Daoy (cell line): ENCODE measurements at places on chromosomes 7 and 10.

DNA sequence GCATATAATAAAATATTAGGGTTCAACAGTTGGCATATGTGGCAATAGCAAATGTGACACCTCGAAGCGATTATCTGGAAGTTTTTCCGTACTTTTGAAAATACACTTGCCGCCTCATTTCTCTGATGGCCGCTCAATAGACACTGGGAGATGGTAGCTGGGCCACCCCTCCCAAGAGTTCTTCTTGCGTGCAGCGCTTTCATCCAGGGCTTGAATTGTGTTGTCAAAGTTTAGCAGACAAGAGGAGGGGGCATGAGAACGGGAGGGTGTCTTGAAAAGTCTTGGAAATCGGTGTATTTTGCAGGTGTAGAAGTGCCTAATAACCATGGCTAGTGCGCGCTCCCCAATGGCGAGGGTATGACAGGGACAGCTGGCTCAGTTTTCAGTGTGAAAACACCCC is 8.5 kb downstream of the PTF1A start:
- DNase-seq = no peak

DNA sequence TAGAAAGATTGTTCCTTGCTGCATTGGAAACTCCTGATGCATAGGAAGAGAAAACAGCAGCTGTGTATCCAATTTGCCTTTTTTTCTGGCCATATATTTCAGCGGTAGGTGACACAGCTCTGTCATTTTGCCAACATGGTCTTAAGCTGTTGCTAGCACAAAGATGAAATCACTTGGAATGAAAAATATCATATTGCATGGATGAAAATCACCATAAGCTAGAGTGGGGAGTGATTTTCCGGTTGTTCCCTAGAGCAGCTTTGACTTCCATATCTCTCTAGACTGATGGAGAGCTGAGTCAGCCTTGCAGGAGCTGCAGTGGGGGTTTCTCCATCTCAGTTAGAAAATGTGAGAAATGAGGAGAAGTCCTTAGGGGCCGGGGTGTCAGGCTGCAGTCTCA is 38.3 kb upstream of the BTBD16 start:
- no peak for DNase-seq

- DNase-seq = no peak
Observed at GRCh38 chr10:69491611-69492010, 40.3 kb downstream of the TSPAN15 start.

DNA sequence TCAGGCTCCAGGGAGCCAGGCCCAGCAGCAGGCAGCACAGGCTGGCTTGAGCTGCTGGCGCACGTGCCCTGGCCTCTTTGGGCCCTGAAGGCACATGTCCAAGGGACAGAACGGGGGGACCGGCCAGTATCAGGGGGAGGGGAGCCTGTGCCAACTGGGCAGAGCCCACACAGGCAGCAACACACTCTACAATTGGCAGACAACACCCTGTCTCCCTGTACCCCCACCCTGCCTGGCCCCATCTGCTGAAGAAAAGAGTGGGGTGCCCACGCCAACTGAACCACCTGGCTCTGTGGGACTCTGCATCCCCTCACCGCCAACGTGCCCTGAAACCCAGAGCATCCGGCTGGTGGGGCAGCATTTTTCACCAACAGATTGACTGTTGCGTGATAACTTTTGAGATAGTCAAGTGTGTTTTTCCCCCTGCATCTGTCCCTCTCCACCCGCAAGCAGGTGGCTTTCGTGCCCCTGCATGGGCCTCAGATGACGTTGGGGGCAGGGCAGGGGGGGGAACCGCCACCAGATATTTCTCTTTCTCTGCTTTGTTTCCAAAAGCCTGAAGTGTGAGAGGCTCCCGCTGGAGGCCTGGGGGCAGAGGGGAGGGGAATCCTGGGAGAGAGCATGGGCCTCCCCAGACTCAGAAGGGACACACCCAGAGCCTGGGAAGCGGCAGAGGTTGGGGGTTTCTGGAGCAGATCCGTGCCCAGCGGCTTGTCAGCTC is 21.8 kb downstream of the SLIT1 start:
- no peak for DNase-seq

DNA sequence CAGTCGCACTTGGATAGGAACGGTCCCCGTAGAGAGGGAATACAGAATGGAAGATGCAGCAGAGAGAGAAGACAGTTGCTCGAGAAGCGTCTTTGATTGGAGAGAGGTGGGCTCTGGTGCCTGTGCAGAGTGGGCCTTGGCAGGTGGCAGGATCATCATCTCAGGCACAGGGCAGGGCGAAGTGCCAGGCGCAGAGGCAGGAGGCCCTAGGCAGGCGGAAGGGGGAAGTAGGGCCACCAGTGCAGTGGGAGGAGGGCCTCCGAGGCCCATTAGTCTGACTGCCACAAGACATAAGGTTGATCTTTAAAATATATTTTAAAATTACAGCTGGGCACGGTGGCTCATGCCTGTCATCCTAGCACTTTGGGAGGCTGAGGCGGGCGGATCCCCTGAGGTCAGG is 10.1 kb downstream of the CARD11 start:
- DNase-seq = no peak

- DNase-seq = peak; percentile 65
Observed at GRCh38 chr7:3157566-3158287, 114.1 kb upstream of the CARD11 start.

DNA sequence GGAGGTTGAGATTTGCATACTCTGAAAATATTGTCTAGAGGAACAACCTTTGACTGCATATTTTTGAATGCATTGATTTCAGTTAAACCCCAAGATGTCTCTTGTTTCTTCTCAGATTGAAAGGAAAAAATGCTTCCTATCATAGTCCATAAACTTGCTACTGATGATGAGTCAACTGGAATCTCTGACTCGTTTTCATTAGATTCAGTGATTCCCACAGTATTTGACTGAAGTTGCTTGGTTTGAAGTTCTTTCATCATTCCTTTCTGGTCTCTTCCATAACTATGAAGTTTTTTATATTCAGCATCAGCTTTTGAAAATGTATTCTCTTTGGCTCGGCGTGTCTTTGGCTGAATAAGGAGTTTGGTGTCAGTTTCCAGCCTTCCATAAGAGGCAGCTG is 10.7 kb downstream of the PEX1 start:
- no peak for DNase-seq

DNA sequence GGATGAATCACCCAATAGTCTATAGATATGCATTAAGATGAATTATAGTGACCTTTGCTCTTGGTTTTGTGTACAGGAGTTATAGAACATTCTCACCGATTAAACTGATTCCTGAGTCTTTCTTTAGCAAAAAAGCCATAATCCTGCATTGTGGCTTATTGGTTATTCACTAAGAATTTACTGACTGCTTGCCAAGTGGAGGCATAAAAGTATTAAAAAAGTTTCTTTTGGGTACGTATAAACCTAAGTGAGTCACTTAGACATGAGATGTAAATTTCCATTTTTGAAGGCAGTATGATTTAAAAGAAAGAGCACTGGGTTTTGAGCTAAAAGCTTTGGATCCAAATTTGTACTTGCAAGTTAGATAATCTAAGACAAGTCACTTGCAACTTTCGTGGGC is 100.7 kb downstream of the CDK6 start:
- no peak for DNase-seq

DNA sequence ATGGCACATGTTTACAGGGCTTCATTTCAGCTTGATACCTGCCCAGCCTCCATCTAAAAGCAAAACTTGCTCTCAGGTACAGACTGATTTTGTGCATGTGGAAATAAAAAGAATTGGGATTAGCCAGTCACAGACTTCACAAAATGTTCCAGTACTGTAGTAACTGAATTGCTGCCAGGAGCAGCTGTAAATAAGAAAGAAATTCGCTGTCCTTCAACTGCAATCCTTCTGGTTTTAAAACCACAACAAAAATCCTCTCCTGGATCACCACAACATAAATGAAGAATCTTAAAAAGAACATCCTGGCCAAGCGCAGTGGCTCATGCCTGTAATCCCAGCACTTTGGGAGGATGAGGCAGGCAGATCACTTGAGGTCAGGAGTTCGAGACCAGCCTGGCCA is 3.9 kb upstream of the MIOS start:
- no peak for DNase-seq
